ENCODE measurements at places on chromosomes 12 and 14. TPM values are rescaled to one million over a fixed set of nuclear protein-coding genes. Genes with fewer than 3 reads are reported as not detected.

GRCh38 chr12:101414533-101415119 lies 7.1 kb upstream of the ARL1 start:
- DNase-seq, result no peak

GRCh38 chr12:48991247-48992050 lies 7.7 kb downstream of the DDN start:
- DNase-seq, result no peak

DNA sequence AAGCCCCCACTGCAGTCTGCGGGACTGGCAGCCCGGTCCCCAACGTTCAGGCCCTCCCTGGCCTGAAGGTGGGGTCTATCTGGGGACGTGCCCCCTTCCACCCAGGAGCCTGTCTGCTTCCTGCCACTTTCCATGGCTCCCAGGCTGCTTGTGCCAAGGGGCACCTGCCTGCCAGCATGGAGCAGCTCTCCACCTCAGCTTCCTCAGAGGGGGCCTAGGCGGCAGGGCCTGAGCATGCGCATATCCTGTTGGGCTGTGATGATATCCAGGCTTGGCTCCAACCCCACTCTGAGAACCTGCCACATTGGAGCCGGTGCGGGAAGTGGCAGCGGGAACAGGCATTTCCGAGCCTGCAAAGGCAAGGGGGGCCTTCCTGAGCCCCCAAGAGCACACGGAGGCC lies 57.4 kb downstream of the FUT8 start:
- no peak for DNase-seq

DNA sequence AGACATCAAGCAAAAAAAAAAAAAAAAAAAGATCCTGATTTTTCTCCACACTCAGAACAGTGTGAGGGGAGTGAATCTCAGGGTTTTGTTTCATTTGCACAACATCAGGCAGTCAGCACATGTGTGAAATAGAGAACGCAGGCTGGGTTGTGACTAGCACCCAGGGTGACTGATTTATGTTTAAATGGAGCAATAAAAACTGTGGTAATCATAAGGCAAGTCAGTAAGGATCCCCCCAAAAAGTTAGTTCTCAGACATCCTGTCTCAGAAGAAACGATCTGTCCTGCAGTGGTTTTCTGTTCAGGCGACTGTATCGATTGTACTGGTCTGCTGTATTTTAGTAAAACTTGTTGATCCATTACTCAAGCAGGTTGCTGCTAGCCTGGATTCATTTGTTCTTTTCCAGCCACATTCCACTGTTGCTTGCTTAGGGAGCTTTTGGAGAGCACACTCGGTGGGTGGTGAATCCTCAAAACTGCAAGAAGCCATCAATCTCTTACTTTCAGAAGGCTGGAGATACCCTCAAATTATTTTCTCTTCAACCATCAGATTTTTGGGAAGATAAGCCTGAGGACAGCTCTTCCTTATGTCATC lies 107.1 kb downstream of the DACT1 start:
- no peak for DNase-seq

- no peak for DNase-seq
Measured at GRCh38 chr12:130041983-130042812, 120.1 kb upstream of the FZD10 start.

DNA sequence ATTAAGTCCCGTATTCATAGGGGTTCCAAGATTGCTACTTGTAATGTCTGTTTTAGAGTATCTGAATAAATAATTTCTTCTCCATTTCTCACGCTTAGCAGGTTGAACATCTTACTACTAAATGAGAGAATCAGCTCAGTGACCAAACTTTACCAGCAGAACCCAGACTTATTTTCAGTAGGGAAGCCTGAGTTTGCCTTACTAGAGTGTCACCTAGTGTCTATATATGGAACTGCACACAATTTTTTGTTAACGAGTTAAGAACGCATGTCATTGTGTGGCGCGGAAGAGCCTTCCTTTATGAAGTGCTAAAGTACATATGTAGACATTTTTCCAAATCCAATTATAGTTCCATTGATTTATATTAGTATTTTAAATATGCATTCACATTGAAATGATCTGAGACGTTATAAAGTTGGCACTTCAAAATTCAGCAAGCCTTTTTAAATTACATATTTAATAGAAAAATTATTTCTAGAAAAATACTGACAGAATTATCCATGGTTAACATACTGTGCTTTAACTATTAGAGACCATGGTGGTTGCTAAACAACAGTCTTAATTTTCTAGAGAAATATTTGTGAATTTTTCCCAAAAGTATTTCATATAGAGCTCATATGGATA lies 88.3 kb downstream of the RPS29 start:
- DNase-seq, result peak; percentile 40

GRCh38 chr14:58460772-58461171 lies 33.3 kb downstream of the KIAA0586 start:
- DNase-seq, result no peak

DNA sequence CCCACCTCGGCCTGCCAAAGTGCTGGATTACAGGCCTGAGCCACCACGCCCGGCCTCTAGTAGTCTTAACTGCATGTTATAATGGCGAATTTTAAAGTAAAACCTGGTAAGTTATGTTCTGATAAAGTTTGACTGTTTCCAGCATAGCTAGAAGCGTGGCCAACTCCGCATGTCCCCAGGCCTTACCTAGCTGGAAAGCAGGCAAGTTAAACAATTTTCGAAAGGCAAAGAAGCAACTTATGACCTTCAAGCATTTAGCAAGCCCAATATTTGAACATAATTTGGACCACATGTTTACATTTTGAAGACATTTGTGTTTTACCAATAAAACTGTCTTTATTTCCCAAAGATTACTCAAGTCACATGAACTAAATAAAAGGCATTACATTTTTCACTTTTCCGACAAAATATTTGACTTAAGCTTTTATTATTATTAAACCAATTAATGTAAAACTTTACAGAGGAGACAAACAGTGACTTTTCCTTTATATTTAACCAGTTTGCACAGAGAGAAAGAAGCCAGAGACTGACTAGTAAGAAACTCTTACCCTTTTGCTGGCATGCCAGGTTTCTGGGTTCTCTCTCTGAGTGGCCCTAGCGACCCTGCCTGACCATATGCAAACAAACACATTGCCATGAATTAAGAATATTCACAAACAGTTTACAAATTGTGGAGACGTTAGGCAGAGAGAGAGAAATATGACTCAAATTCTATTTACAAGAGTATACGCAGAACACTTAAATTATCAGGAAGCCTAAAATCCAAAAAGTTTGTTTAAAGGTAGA lies 106.3 kb downstream of the RIN3 start:
- no peak for DNase-seq

The KLRD1 gene
- total RNA-seq, result not detected

The PTPN11 gene
- 78.3 TPM for total RNA-seq

All from epithelial cell of proximal tubule (primary cell).